Hematopoietic multipotent progenitor cell treated with erythropoietin and hydrocortisone succinate and interleukin-3 and kit ligand, for 4 days (in vitro differentiated cells): ENCODE measurements at places on chromosomes 6 and 20.

DNA sequence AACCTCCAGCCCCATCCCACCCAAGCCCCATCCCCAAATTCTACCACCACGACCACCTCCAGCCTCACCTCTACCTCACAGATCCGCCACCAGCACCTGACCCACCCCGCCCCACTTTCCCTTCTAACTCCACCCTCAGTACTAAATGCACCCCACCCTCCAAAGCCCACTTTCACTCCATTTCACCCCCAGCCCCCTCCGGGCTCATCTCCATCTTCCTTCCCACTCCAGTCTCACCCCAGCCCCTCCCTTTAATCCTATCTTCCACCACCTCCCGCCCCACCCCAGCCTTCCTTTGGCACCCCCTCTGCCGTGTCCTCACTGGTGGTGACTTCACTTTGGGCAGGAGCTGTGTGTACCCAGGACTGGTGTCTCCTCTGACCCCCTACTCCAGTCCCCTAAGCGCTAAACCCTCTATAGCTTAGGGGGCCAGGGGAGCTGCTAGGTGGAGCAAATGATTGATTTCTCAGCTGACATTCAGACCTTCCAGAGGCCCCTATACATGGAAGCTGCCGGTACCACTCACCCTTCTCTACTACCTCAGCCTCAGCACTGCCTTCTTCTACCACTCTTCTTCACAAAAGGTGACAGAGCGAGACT lies 2.8 kb upstream of the NSFL1C start:
- DNase-seq, result no peak

DNA sequence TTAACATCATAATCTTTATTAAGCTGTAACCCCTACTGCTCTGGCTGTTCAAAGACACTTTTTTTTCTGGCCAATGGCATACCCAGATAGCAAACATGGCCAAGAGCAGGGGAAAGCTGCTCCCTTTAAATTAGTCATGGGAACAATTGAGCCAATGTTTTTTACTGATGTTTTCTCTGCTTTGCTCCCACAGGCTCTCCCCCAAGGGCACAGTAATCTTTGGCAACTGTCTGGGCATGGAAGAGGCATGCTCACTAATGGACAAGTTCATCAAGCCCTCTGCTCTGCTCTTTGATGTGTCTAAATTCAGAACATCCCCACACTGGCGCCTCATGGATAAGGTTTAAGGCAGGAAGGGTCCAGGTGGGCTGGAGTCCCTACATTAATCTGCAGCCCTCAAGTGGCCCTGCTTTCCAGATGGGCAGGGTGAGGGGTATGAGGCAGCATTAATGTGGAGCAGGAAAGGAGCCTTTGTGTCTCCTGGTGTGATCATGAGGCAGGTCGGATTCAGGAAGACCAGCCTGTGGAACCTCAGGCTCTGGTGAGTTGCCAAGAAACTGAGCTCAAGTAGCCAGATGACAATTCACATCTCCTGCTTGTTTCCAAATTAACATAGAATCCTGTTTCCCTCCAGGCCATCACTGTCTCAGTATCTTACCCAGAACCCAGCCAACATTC lies 227.0 kb upstream of the CST7 start:
- DNase-seq, result no peak

DNA sequence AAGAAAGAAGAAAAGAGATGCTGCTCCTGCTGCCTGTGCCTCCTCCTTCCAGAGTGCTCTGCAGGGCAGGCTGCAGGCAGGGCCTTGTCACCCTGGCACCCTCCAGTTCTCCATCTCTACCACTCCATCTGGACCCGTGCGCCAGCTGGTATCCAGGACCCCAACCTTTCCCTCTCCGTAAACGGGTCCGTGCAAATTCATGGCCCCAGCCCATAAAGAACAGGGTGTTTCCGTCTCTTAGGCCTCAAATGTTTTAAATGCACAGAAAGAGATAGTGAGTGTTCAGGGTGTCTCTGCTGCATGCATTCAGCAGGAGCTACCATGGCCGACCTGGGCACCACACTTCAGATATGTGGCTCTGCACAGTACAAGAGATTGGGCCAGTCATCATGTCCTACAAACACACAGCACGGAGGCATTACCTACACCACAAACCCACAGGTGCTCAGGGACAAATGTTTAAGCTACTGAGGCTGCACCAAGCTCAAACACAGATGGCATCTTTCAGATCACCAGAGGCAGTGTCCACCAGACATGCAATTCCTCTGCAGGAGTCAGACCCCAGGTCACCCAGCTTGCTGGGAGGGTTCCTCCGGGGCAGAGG lies 258.1 kb downstream of the DLL1 start:
- DNase-seq, result no peak

- peak; percentile 38 for DNase-seq
Observed at GRCh38 chr6:87755708-87756671, 54.0 kb upstream of the AKIRIN2 start.

DNA sequence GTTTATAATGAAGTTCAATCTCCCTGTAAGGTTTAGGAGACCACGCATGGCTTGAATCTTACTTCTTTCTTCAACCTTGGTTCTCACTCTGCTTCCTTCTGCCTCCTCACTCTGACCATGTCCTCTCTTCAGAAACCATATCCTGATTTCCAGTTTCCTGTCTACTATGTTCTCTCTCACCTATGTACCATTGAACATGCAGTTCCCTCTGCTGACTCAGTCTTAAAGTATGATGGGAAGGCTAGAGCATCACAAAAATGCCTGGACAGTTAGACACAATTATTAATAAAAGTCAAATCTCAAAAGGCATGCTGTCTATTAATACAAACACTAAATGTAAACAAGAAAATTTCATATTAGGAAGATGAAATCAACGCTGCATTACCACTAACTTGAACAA lies 151.6 kb downstream of the PRKN start:
- DNase-seq, result no peak

GRCh38 chr20:51188941-51189340 lies 166.0 kb upstream of the KCNG1 start:
- DNase-seq, result no peak

GRCh38 chr20:62581806-62582205 lies 60.5 kb upstream of the SLCO4A1 start:
- no peak for DNase-seq
